ENCODE measurements at places on chromosomes 16 and 17.

- no peak for DNase-seq
Measured at GRCh38 chr16:29898804-29899515, 390 bp downstream of the SEZ6L2 start.

DNA sequence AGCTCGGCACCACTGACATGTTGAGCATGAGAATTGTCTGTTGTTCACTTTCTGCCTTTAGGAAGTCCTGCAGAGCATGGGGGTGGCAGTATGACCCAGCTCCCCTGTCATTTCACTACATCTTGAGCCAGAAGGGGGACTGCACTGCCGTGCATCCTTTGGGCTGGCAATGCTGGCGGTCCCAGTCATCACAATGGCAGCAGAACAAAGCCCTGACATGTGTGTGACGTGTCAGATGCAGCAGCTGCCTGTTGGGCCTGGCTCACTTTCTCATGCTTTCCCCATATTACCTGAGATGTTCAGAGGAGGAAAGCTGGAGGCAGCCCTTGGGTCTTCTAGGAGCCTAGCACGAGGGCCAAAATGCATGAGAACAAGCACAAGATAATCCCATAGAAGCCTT lies 6.3 kb upstream of the ABAT start:
- no peak for DNase-seq

- DNase-seq, result peak; percentile 80
Measured at GRCh38 chr17:41548844-41549595, 20.9 kb upstream of the KRT19 start.

- no peak for DNase-seq
Measured at GRCh38 chr17:67137026-67137370, 92.6 kb downstream of the CACNG1 start.

DNA sequence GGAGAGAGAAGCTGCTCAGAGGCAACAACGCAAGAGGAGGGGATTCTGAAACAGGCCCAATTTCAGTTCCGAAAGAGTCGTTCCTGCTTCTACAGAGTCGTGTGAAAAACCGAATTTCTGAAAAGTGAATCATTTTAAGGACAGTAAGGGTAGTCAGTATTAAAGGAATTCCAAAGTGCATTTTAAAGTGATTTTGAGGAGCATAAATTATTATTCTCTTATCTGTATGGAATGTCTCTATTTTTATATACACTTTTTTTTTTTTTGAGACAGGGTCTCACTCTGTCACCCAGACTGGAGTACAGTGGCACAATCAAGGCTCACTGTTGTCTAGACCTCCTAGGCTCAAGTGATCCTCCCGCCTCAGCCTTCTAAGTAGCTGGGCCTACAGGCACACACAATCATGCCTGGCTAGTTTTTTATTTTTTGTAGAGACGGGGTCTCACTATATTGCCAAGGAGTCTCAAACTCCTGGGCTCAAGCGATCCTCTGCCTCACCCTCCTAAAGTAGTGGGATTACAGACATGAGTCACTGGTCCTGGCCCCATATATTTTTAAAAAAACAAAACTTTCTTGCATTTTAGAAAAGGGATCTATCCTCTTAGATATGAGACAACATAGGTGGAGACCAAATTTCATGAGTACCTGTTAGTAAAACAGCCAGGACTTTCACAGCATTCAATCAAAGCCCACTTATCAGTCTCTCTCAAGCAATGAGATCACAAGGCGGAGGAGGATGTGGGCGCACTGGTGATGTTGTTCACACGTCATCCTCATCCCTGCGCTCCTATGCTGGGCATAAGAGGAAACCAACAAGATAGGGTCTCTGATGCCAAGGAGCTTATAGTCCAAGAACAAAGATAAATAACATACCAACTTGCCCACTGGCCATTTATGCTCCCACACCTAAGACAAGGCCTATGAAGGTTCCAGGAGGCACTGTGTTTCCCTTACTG lies 53.2 kb downstream of the SMG6 start:
- no peak for DNase-seq

- DNase-seq, result peak; percentile 24
Measured at GRCh38 chr17:70636517-70637133, 467.3 kb downstream of the KCNJ2 start.

DNA sequence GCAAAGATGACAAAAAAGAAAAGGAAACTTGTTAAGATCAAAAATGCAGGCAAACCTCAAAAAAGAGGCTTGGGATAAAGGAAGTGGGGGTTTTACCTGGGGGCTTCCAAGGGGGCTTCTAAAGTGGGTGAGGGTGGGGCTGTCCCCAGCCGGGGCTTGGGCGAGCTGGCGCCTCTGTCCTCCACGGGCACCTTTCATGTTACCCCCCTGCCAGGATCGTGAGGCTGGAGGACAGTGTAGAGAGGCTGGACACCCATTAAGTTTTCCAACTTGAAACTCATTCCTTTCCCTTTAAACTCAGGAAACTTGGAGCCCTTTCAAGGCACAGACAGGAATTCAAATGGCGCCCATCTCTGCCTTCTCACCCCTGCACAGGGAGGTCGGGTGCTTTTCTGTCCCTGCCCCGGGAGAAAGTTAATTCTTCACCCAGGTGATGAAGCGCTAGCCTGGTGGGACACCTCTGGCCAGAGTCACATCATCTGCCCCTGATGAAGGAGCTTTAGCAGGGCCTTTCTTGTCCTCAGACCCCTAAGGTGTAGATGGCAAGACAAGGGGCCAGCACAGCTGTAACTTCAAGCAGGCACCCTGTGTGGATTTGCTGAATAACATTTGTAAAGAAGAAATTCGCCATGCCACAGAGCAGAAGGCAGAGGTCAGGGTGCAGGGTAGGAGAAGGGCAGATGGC lies 87.3 kb downstream of the C16orf78 start:
- DNase-seq, result no peak

DNA sequence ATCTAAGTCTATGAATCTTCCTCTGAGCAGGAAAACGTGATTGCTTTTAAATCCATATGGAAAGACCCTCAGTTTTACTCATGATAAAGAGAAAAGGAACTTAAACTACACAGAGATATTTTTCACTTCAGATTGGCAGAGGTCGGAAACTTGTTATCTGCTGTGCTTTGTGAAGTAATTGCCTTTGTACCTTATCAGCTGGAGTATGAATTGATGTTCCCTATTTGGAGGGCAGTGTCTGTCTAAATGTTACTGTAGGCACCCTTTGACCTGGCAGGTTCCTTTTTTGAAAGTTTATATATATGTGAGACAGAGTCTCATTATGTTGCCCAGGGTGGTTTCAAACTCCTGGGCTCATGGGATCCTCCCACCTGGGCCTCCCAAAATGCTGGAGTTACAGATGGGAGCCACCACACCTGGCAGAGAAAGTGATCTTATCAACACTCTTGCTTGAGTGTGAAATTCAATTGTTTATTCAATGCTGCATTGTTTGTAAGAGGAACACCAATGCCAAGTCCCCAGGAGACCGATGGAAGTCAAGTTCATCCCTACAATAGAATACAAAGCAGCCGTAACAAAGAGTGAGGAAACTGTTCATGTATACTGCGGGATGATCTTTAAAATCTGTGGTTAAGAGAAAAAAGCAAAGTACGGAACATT lies 52.3 kb downstream of the ABCC1 start:
- DNase-seq, result no peak

GRCh38 chr16:88050952-88051660 lies 99.9 kb downstream of the BANP start:
- DNase-seq, result no peak

DNA sequence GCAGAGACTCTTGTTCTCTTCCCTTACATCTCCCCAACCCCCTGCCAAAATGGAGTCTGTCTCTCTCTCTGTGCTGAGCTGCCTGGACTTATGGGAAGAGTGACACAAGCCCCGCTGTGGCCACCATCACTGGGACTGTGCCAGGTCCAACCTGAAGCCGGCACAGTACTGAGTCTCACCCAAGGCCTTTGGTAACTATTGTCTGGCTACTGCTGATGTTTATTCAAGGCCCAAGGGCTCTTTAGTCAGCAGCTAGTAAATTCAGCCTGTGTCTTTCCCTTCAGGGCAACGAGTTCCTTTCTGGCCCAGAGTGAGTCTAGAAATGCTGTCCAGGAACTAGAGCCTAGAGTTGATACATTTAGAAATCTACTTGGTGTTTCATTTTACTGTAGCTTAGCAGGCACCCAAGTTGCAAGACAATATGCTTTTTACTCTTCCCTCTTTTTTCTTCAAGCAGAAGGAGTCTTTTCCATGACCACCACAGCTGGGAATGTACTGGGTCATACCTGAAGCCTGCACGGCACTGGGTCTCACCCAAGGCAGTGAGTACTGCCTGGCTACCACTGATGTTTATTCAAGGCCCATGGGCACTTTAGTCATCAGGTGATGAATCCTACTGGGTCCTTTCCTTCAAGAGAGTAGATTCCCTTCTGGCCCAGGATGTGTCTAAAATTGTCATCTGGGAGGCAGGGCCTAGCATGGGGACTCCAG lies 17.7 kb downstream of the EFCAB5 start:
- DNase-seq, result no peak

DNA sequence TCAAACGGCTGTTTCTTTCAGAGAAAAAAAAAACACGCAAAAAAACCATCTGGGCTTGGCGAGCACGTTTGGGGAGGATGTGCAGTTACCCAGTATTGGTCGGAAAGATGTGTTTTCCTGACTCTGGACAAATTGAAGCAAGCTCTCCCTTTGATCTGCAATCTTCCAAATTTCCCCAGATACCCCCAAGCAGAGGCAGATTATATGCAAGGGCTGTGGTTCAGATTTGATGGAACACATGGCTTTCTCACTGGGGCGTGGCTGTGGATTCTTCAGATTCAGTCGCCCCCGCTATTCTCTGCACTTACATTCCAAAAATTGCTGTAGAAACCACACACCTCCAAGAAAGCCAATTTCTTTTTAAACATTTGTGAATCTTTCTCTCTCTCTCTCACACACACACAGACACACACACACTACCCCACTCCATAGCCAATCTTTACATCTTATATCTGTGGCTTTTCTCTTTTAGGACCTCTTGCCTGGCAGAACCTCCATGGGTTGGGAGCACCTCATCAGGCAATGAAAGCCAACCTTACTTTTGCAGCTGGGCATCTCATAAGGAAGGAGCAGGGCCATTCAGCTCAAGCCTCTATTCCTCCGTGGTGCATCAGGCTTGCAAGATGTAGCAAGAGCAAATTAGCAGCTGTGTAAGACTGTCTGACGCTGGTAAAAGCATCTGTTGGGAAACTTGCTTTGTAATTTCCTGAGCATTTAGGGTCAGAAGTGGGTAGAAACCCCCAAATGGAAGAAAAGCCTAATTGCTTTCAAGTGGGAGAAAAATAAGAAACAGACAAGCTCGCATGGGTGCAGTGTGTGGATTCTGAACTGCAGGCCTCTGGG lies 103.9 kb upstream of the FAM20A start:
- DNase-seq, result no peak
